ENCODE measurements at places on chromosomes 12 and 14. TPM values are rescaled to one million over a fixed set of nuclear protein-coding genes. Genes with fewer than 3 reads are reported as not detected.
A peak's percentile ranks its signal among the peaks of the same experiment; 100 is the strongest.

DNA sequence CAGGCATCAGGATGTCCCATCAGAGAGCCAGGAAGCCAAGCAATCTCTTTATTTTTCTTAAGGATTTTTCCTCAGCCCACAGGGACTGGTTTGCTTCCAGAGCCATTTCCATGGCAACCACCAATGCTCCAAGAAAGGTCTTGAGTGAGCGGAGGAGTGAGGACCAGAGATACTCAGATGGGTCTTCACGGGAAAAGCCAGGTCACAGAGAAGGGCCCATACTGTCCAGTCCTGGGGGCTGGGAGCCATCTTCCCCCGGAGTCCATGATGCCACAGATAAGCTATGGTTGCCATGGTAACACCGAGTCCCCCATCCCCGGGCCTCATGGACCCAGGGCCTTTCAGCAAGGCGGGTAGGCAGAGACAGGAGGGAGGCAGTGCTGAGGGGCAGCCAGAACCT lies 28.6 kb downstream of the CMKLR1 start:
- no peak for DNase-seq

GRCh38 chr14:63436286-63437098 lies 106.7 kb downstream of the PPP2R5E start:
- DNase-seq = no peak

- DNase-seq = no peak
Observed at GRCh38 chr14:79351011-79351410, 860.3 kb downstream of the DIO2 start.

Gene CCDC177
- not detected for total RNA-seq

Gene SYCP3
- total RNA-seq = not detected

- no peak for DNase-seq
Observed at GRCh38 chr14:31530136-31530535, 31.1 kb upstream of the NUBPL start.

- DNase-seq = peak; percentile 57
Observed at GRCh38 chr12:98424726-98425401, 90.5 kb upstream of the TMPO start.

- no peak for DNase-seq
Observed at GRCh38 chr14:94019329-94019728, 6.8 kb upstream of the OTUB2 start.

Gene CISTR
- total RNA-seq = not detected

Measured in HCT116 (cell line).